BE2C (cell line): ENCODE measurements at places on chromosomes 3 and 15.

DNA sequence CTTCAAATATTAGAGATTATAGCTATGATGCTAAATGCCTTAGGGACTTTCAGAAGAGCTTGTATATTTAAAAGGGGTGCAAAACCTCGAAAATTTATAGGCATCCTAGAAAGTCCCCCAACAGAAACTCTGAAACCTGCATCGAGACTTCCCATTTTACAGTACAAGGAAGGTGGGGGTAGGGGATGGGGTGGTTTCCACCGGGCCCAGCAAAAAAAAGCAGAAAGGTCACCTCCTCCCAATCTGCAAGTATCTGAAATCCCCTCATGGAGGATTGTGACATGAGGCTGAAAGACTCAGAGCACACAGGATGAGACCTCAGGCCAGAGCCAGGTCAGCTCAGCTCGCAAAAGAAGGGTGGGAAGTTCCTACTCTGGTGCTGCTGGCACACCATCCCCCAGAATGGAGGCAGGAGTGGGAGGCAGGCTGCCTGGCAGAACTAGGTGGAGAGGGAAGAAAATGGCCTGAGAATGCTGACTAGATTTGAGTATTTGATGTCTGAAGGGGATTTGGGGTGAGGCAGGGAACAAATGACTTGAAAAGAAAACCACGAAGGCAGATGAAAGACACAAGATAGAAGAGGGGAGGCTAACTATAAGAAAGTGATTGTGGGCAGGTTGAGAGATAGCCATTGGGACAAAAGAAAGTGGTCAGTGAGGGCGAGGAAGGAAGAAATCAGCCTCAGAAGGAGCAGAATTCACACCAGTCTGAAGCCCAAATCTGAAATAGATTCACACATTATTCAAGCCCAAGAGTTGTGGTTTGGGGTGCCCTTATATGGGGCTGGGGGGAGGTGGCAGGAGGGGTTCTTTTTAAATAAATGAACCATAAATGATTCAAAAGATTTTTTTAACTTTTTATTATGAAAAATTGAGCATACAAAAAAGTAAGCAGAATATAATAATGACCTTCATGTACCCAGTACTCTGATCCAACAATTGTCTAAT lies 22.5 kb upstream of the TSC22D2 start:
- DNase-seq, result no peak

GRCh38 chr3:104646196-104646595 lies 720.5 kb upstream of the ALCAM start:
- no peak for DNase-seq

GRCh38 chr3:105970283-105970682 lies 101.5 kb upstream of the CBLB start:
- DNase-seq, result no peak

- no peak for DNase-seq
Measured at GRCh38 chr15:39789736-39790135, 7.1 kb upstream of the FSIP1 start.

DNA sequence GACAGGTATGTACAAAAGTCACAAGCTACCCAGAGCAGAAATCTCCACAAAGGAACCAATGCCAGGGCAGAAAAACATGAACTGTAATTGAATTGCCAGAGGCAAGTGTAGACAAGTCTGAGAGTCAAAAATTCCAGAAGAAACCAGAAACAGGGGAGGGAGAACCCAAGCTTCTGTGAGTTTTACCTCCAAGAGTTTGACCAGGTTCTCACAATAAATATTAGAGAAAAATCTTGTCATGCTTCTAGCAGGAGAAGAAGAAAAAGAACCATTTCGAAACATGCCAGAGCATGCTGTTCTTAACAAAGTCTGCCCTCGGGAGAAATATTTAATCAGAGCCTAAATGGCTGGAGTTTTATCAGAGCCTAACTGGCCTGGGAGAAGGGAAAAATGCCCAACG lies 32.5 kb upstream of the AP3B2 start:
- DNase-seq, result no peak

DNA sequence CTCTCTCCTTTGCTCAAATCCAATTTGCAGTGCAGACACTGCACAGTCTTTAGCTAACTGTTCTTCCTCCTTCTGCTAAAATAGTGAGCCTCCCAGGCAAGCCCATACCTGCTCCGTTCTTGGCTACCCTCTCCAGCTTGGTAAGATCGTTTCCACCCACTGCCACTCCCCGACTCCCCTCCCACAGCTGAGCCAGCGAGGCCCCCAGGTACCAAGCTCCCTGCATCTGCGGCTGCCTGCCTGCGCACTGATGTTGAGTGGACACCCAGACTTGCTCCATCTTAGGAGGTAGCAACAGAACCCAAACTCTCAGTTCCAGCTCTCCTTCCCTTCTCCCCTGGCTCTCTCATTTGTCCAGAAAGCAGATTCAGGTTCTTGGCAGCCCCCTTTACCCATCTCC lies 7.9 kb upstream of the TNK2 start:
- no peak for DNase-seq
